ENCODE measurements at places on chromosomes 13 and 19. TPM values are rescaled to one million over a fixed set of nuclear protein-coding genes. Genes with fewer than 3 reads are reported as not detected.

DNA sequence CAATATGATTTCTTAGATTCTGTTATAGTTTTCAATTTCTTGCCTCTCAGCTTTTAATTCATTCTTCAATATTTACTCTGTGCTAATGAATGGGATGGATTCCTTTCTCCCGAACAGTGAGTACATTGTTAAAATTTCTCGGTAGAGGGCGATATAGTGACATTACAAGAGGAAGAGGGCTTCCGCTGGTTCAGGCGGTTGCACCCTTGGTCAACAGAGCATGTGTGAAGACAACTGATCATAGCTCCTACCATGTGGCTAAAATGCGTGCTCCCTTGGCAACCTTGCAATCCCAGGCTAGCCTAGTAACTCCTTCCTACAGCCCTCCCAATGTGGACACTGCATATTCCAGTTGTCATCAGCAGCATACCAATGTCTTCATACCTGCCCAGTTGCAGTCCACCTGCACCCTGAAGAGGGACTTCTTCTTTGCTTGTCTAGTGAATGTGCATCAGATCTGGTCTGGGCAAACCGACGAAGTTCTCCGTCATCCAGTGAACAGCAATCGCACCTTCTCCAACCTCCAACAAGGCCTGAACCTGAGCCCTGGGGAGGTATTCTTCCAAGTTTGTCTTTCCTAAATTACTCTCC, 653.0 kb upstream of the GPC6 start:
- DNase-seq, result no peak

- no peak for DNase-seq
These were observed 73.0 kb upstream of the OXGR1 start for GRCh38 chr13:97067017-97067895.

GRCh38 chr19:45767410-45767880, 1.6 kb downstream of the SIX5 start:
- peak; percentile 63 for DNase-seq

- DNase-seq, result no peak
These were observed 165.4 kb downstream of the SUCLA2 start for GRCh38 chr13:47835470-47836228.

DNA sequence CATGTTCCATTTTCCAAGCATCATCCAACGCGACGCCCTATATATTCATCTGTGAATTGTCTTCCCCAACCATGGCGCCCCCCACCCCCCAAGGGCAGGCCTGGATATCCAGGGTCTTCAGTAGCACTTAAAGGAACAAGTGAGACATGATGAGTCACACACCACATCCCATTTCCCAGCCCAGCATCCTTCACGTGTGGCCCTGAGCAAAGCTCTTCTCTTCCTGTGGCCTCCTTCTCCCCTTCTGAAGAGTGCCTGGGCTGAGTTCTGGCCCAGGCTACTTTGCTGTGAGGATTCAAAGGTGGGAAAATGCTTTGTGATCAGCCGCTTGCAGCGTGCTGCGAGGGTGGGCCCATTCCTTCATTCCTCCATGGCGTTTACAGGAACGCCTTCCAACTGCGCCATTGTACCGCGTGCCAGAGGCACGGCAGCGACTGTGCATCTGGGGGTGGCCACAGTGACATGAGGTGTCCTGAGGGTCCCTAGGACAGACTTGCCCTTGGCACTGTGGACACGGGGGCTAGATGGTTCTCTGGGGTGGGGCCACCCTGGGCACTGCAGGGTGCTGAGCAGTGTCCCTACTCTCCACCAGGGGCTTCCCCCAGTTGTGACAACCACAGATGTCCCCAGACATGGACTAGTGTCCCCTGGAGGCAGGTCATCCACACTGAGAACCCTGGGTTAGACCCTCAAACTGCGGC, 11.7 kb downstream of the PLIN4 start:
- peak; percentile 73 for DNase-seq

DNA sequence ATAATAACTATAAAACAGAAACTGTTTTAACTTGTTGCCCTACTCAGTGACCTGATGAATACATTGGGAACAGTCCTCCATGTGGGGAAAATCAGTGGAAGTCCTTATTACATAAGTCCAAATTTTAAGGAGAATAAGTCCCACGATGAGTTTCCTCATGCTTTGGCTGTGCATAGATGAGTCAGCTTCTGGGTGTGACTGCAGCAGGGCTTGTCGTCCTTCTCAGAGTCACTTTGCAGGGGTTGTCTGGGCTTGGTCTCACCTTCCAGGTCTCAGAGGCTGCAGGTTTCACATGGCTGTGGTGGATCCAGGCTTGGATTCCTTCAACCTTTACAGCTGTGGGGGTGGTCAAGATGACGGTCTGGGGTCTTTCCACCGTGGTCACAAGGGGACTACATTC, 85.6 kb downstream of the SLC25A15 start:
- DNase-seq, result no peak

- peak; percentile 89 for DNase-seq
These were observed 64.2 kb downstream of the ARHGAP35 start for GRCh38 chr19:46924874-46925547.

DNA sequence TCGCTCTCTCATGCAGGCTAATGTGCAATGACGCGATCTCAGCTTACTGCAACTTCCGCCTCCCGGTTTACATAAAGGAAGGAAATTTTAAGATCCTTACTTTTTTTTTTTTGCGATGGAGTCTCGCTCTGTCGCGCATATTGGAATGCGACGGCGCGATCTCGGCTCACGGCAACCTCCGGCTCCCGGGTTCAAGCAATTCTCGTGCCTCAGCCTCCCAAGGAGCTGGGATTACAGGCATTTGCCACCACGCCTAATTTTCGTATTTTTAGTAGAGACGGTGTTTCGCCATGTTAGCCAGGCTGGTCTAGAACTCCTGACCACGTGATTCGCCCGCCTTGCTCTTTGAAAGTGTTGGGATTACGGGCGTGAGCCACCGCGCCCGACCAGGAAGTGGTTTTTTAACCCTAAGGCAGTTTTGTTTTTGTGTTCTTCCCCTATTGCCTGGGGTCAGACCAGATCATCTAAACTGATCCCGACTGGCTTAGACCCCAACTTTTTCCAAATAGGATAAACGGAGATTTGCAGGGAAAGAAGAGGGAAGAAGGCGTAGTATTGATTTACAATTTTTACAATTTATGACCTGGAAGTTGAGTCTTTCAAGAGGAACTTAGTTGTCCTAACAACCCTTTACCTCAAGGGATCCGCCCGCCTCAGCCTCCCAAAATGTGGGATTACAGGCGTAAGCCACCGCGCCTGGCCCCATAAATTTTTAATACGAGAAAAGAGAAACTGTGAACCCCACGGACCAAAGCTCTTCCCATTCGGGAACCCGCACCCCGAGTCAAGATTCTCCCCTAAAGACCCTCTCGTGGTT, 142.0 kb downstream of the ZNF737 start:
- peak; percentile 73 for DNase-seq

DNA sequence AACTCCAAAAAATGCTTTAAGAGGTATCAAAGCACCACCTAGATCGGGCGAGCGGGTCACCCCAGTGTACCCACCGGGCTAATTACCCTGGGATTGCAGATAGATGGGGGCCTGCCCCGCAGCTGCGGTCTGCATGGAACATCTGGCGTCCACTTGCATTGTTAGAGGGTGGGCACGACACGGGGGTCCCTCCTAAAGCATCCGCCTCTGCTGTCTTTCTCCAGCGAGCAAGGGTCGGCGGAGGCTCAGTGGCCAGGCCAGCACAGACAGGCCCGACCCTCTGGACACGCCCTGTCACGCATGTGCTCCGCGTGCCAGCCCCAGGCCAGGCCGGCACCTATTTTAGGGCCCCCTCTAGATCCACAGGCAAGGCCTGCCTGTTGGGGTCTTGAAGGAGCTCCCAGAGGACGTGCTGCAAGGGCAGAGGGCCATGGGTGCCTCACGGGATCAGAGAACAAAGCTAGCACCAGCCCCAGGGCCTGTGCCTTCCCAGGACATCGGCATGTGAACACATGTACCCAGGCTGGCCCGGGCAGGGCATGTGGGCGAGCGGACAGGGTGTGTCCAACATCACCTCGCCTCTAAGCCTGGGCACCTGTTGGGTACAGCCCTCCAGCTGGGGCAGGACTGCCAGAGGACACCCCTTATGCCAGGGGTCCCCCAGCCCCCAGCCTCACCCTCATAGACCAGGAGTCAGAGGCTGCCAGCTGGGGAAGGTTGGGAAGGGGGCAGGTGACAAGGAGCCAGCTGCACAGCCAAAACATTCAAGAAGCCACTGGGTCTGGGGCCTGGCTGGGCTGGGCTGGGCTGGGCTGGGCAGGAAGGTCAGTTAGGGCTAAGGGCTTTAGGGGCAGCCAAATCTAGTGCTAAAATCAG, 35.6 kb upstream of the NANOS3 start:
- DNase-seq, result peak; percentile 47

GRCh38 chr19:52200044-52200443, 10.2 kb downstream of the PPP2R1A start:
- peak; percentile 78 for DNase-seq

DNA sequence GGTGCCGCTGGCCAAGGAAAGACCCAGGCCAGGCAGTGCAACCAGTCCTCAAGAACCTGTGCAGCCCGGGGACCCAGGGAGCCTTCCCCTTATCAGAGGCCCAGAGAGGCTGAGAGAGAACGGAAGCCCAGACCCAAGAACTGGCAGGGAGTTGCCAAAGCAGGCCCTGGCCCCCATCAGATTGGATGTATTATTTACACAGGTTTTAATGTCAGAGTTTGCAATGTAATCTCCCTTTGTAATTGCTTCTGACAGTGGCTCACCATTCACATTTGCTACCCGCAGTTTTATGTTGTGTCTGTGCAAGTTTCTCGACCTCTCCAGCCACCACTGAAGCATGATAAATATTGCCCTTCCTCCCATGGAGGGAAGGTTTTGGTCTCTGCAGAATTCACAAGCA, 660.9 kb downstream of the LIG4 start:
- DNase-seq, result no peak

IGLON5 gene
- not detected for total RNA-seq

DNA sequence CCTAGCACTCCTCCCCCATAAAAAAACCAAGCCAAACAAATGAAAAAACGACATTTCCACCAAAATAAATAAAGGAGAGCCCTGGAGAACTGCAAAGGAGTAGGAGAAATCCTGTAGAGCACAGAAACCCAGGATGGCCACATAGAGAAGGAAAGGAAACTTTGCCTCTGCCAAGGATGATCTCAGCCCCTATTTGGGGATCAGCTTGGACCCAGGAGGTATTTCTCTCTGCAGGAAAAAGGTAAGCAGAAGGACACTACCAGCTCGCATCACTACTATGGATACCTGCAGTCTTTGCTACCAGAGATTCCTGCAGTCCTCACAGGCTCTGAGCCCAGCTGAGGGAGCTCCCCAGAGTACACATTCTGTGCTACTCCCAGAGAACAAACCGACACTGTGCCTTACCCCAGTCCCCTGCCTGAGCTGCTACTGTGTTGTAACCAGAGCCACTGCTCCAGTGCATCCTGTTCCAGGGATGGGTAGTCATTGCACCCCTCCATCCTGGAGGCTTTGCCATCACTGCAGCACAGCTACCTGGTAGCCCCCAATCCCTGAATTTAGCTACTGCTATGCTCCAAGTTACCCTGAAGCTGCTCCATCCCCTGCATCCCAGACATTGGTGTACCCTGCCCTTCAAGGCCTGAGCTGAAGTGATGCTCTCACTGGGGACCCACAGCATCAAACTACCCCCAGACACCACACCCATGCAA, 41.7 kb downstream of the VWA8 start:
- DNase-seq, result no peak

FBN3 gene
- not detected for total RNA-seq

All from dermis blood vessel endothelial cell (primary cell).